ENCODE measurements at places on chromosomes 2 and 18.
A peak's percentile ranks its signal among the peaks of the same experiment; 100 is the strongest.

- peak; percentile 68 for DNase-seq
Observed at GRCh38 chr2:205585449-205586383, 96.6 kb upstream of the NRP2 start.

GRCh38 chr2:122239440-122239839, 484.0 kb downstream of the TSN start:
- DNase-seq = no peak

GRCh38 chr2:1813371-1813770, 69.1 kb upstream of the PXDN start:
- DNase-seq = no peak

GRCh38 chr2:208134928-208135586, 5.4 kb upstream of the CRYGC start:
- DNase-seq = no peak

GRCh38 chr2:147456779-147457178, 388.1 kb upstream of the ACVR2A start:
- no peak for DNase-seq

DNA sequence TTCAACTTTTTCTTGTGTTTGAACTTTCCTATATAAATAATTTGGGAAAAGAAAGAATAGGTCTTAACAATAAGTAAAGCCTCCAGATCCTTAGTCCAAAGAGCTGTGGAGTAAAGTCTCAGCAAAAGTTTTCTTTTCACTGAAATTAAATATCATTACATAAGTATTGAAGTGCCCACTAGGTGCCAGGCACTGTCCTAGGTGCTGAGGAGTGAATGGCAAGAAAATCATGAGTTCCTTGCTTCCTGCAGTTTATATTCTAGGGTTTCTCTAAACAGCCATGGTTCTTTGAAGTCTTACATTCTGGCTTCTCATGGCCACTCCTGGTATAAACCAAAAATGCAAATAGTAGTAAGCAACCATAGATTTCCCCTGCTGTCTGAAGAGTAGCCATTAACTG, 59.7 kb downstream of the SPP2 start:
- DNase-seq = no peak

DNA sequence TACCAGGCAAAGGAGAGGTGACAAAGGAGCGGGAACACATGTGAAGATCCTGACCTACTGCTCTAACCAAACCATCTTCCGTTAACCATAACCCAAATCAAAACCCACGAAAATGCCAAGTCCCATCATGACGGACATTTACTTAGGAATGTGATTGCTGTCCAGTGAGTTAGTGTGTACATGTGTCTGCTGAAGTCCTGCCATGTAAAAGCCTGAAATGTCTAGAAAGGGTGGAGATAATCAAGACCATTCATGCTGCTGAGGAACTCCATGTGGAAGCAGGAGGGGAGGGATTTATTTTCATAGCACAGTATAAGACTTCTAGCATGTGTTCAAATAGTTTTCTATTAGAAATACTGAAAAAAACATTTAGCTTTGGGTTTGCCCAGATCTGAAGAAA, 137.0 kb upstream of the BOD1L2 start:
- DNase-seq = no peak

GRCh38 chr2:5692561-5693286, 540 bp downstream of the SOX11 start:
- peak; percentile 31 for DNase-seq

- DNase-seq = peak; percentile 74
Observed at GRCh38 chr2:219253753-219254589, at the start of gene TUBA4A. Gene TUBA4A (minus strand): TSS chr2:219253918. CDS start chr2:219253858, 60 bp downstream.

- no peak for DNase-seq
Observed at GRCh38 chr2:96156926-96157648, 11.8 kb upstream of the DUSP2 start.

- DNase-seq = no peak
Observed at GRCh38 chr2:221270806-221271205, 301.3 kb downstream of the EPHA4 start.

DNA sequence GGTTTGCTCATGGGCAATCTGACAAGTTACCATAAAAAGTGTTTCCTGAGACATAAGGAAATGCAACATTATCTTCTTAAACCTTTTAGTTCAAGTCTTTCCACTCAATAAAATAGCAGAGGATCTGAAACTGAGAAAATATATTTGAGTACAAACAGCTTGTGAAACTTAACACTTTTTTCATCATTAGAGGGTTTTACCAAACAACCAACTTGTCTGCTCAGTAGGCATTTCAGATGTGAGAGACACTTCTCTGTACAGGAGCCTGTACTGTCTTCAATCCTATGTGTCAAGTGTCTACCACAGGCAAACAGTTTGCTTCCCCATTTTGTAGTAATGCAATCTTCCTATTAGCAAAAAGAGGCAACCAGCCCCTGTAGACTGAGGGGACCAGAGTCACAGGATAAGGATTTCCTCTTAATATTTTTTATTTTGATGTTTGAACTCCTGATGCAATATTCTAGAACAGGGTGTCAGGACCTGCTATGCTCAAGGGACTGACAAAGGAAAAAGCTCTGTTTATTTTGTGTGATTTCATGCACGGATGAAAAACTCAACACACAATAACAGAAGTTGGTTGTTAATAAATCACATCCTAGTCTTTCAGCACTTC, 159.1 kb upstream of the LHCGR start:
- no peak for DNase-seq

- no peak for DNase-seq
Observed at GRCh38 chr2:168633200-168633599, 169.2 kb upstream of the NOSTRIN start.

GRCh38 chr2:134490559-134490958, 228.2 kb downstream of the TMEM163 start:
- no peak for DNase-seq

DNA sequence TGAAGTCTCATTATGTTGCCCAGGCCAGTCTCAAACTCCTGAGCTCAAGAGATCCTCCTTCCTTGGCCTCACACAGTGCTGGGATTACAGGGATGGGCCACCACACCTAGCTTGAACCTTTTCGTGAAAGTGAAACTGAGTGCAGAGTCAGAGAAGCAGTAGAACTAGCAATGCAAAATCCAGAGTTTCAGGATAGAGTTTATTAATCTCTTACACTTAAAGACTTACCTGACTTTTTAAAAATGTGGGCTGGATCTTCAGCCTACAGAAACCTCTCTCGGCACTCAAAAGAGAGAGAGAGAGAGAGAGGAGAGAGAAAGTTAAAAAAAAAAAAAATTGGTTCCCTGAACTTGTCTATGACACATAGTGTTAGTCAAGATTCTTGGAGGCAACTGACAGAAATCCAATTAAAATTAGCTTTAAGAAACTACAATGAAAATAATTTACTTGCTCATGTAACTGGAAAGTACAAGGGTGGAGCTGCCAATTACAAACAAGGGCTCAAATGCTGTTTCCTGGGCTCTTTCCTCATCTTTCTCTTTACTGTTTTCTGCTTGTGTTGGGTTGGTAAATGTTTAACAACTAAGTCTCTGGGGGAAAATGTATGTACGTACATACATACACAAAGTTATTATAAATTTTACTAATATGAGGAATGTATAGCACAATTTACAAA, 98.1 kb upstream of the CERS6 start:
- no peak for DNase-seq

DNA sequence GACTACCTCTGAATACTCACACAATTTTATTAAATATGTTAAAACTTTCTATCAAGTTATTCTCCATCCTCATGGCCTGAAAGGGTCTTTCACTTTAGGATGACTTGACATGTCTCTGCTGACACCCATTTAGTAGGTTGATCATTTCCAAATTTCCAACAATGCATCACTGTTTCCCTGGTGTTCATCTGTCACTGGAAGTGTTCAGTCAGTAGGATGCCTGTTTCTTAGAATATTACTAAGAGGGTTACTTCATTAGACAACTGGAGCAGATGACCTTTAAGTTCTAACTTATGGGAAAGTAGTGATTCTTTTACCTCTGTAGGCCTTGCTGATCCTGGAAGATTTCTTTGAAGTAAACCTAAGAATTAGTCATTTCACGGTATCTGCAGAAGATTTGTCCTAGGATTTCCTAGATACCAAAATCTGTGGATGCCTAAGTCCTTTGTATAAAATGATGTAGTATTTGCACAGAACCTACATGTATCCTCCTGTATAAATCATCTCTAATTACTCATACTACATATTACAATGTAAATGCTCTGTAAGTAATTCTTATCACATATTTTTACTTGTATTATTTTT, 77.7 kb downstream of the MAP3K20 start:
- no peak for DNase-seq

- DNase-seq = no peak
Observed at GRCh38 chr2:15560140-15560987, 770 bp downstream of the NBAS start.

GRCh38 chr2:7242189-7242867, 325.1 kb downstream of the RNF144A start:
- no peak for DNase-seq

GRCh38 chr2:177147093-177147694, 65.4 kb upstream of the HNRNPA3 start:
- no peak for DNase-seq

DNA sequence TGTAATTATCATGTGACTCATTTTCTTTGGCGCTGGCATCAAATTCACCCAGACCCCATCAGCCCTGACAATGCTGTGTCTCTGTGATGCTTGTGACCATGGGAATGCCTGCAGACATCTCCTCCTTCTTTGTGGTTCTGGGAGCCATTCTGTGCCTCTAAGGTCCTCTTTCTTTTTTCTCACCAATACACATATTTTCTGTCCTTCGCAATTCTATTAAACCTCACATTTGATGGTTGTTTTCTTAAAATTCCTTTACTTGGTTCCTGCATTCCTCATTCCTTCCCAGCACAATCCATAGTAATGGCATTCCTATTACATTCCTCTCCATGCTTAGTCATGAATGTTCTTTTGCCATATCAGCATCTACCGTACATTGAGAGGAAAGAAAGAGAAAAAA, 375.3 kb downstream of the PIK3C3 start:
- DNase-seq = no peak

DNA sequence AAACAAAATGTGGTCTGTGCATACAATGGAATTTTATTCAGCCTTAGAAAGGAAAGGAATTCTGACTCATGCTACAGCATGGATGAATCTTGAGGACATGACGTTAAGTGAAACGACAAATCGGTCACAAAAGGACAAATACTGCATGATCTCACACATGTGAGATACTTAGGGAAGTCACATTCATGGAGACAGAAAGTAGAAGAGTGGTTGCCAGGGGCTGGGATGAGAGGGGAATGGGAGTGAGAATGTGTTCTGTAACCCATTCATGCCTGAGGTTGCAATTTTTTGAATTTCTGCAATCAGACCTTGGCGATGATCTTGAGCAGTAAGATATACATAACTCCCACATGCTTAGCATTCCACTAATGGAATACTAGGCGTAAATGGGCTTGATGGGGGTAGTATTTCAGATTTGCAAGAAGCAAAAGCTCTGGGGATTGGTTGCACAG, 22.0 kb downstream of the FHL2 start:
- DNase-seq = no peak

DNA sequence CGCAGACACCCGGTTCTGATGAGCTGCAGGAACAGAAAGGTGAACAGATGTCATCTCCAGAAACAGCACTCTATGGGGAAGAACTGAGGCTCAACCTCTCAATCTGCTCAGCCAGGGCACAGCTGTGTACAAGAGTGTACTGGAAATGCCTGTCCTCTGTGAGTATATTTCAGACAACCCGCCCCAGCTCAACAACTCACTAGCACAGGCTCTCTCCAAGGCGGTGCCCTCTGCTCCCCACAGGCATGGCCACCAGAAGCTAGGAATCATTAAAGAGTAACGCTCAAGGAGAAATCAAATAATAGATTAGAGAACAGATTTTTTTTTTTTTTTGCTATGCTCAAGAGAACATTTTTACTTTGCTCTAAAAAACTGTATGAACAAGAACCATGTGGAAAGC, 43.8 kb downstream of the WDFY1 start:
- DNase-seq = no peak

DNA sequence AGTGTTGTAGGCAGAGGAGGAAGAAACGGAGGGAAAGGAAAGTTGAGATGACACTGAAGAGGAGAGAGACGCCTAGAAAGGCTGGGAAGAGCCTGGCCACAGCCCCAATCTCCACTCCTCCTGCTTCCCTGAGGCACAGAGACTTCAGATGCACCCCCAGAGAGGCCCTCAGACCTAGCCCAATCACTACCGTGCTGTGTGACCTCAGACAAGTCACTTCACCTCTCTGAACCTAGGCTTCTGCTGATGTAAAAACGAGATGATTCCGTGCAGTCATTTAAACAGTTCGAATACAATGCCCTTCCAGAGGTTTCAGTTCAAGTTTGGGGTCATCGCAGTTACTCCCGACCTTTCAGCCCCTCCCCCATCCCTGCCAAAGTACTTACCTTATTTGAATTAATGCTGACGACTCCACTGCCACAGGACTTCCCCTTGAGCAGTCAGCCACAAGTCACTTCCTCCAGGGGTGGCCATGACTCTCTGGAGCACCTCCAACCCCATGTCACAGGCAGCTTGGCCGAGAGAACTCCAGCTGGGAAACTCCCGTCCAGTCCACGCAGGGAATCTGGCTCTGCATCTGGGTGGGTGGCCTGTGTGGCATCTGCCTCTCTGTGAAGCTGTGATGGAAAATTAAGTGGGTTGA, 105.2 kb upstream of the ID2 start:
- no peak for DNase-seq

DNA sequence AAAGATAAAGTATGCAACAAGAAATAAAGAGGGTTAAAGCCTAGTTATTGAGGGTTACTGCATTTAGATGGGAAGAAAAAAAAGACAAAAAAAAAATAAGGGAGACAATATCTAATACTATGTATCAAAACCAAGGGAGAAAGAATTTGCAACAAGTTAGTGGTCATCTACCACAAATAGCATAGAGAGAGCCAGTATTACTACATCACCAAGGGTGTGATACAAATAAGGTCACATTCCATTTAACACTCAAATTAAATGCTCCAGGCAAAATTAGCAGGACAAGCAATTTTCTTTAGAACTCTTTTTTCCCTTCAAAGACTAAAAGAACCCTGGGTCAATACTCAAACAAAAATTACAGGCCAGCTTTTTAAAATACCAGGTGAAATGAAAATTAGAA, 115.1 kb upstream of the GULP1 start:
- no peak for DNase-seq

GRCh38 chr2:153068052-153068451, 349.6 kb downstream of the ARL6IP6 start:
- DNase-seq = no peak

DNA sequence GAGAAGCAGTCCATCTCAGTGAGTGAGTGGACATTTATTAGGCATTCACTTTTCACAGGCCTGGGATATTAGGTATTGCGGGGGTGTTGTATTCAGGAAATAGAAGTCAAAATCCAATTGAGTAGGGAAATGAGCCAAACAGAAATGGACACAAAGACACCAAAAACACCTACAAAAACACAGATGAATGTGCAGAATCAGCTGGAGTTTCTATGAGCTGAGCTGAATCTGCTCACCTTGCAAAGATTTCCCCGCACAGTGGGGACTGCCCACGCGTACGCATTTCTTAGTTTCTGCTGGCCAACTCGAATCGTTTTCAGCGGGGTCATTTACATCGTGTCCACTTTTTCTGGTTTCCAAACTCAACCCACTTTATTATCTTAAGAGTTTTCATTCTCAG, 160.0 kb downstream of the BCL2 start:
- DNase-seq = no peak

GRCh38 chr2:37819186-37819585, 105.9 kb upstream of the RMDN2 start:
- no peak for DNase-seq

All from NCI-H510A (cell line).